ENCODE measurements at places on chromosomes 11 and 22.

DNA sequence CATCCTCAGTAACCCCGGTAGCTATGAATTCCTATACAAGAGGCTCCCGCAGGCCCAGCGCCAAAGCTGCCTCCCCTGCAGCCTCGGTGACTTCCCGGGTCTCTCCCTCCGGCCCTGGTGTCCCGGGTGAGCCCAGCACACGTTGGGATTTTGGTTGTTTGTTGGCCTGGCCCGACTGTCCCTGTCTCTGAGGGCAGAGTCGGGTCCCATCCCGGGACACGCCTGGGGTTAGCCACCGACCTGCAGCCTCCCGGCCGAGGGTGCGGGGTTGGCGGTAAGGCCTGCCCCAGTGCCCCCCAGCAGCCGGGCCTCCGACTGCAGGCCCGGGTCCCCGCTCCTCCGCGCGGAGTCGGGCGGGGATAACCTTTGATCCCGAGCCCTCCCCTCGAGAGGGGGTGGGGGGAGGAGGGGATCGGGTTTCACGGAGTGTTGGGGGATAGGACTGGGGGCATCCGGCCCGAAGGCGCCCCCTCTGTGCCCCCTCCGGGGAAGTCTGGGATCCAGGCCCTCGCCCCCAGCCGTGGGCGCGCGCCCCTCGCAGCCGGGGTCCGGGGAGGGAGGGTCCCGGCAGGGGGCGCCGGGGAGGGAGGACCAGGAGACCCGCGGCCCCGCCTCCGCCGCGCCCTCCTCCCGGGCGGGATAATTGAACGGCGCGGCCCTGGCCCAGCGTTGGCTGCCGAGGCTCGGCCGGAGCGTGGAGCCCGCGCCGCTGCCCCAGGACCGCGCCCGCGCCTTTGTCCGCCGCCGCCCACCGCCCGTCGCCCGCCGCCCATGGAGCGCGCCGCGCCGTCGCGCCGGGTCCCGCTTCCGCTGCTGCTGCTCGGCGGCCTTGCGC lies at the start of gene FBLN1:
FBLN1 (plus strand) TSS at position 669 of the 835 bp plus-strand sequence; CDS start at position 772, 103 bp downstream.
- DNase-seq = no peak

DNA sequence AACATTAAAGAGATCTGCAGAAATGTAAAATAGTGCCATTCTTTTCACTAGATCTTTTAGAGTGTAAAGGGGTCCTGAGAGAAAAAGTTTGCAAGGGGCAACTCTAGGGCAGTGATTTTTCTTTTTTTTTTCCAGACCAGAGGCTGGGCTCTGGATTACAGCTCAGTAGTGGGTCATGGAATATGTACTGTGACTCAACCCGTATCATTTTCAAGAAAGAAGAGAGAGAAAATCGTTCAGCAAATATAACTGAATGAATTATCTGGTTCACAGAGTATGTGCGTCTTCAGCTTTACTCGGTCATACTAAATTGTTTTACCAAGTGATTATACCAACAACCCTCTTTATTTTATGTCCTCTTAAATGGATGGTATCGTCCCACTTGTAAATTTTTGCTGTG lies 3.8 kb downstream of the CEP57 start:
- DNase-seq = no peak

DNA sequence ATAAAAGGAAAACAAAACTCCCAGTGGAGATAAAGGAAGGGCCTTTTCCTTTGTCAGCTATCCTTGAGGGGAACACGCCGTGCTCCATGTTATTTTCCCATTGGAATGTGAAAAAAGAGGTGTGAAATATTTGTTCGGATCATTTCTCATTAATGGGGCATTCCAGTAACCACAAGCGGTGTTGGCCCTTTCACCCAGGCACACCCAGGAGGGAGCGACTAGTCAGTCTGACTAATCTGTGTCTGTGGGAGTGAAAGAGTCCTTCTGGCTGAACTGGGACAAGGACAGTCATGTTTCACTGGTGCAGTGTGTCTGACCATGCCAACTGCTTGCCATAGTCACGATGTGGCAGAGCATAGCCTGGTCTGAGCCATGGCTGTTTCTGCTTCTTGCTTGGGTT lies 13.0 kb upstream of the MYEOV start:
- no peak for DNase-seq

- DNase-seq = no peak
These were observed 16.7 kb upstream of the PRSS23 start for GRCh38 chr11:86783661-86784060.

- DNase-seq = no peak
These were observed 27.2 kb upstream of the A4GALT start for GRCh38 chr22:42747701-42748513.

GRCh38 chr11:122159173-122159721 lies 43.2 kb upstream of the BLID start:
- DNase-seq = no peak

GRCh38 chr11:70861559-70861958 lies 390.8 kb downstream of the SHANK2 start:
- DNase-seq = no peak

GRCh38 chr11:28566339-28567089 lies 458.3 kb downstream of the METTL15 start:
- DNase-seq = peak; percentile 1

GRCh38 chr22:46087816-46088277 lies 62.5 kb upstream of the PPARA start:
- no peak for DNase-seq

DNA sequence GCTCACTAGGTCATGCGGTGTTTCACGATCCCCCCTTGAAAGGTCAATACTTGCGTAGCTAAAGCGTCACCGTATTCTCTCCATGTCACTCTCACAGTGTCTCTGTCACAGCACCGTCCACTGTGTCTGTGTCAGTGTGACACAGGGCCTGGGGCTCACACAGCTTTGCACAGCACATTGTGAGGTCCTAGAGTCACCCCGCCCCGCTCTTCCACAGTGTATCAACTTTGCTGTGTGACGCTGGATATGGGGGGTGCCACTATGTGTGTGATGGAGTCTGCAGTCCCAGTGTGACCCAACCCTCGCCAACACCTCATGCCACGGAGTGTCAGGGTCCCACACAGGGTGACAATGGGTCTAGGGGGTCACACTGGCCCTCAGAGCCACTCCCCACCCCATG lies 583 bp downstream of the P4HA3 start:
- no peak for DNase-seq

DNA sequence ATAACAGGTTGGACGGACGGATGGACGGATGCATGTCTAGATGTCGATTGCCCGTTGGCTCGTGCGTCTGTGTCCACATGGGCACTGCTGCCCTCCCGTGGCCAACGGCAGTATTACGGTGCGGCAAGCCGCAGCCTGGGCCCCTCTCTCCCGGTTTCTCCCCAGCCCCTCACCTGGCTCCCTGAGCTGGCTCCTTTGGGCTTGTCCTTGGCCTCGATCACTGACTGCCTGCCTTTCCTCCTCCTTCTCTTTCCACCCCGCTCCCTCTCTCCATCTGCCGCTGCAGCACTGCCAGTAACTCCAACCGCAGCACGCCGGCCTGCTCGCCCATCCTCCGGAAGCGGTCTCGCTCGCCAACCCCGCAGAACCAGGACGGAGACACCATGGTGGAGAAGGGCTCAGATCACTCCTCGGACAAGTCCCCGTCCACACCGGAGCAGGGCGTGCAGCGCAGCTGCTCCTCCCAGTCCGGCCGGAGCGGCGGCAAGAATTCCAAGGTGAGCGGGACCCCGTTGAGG lies 77.3 kb downstream of the SCN3B start:
- DNase-seq = peak; percentile 20

- no peak for DNase-seq
These were observed 233.6 kb downstream of the BUD13 start for GRCh38 chr11:116539211-116539610.

DNA sequence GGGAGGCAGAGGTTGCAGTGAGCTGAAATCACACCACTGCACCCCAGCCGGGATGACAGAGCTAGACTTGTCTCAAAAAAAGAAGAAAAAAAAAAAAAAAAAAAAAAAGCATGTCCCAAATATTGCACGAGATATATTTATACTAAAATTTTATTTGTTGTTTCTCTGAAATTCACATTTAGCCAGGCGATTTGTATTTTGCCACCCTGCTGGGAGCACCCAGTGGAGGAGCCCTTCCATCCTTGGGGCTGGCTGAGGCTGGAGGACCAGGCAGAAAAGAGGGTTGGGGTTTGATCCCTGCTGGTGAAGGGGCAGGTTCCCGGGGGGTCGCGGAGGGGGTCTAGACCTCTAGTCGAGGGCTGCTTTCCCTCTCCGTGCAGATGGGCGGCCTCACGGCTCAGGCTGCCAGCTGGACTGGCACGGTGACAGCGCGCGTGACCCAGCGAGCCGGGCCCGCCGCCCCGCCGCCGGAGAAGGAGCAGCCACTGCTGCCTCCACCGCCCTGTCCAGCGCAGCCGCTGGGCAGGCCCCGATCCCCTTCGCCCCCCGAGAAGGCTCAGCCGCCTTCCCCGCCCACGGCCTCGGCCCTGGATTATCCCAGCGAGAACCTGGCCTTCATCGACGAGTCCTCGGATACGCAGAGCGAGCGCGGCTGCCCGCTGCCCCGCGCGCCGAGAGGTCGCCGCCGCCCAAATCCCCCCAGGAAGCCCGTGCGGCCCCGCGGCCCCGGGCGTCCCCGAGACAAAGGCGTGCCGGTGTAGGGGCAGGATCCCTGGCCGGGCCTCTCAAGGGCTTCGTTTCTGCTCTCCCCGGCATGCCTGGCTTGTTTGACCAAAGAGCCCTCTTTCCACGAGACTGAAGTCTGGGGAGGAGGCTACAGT lies 952 bp upstream of the CATSPERZ start:
- DNase-seq = no peak

- no peak for DNase-seq
These were observed 13.7 kb downstream of the PHLDA2 start for GRCh38 chr11:2915473-2915872.

DNA sequence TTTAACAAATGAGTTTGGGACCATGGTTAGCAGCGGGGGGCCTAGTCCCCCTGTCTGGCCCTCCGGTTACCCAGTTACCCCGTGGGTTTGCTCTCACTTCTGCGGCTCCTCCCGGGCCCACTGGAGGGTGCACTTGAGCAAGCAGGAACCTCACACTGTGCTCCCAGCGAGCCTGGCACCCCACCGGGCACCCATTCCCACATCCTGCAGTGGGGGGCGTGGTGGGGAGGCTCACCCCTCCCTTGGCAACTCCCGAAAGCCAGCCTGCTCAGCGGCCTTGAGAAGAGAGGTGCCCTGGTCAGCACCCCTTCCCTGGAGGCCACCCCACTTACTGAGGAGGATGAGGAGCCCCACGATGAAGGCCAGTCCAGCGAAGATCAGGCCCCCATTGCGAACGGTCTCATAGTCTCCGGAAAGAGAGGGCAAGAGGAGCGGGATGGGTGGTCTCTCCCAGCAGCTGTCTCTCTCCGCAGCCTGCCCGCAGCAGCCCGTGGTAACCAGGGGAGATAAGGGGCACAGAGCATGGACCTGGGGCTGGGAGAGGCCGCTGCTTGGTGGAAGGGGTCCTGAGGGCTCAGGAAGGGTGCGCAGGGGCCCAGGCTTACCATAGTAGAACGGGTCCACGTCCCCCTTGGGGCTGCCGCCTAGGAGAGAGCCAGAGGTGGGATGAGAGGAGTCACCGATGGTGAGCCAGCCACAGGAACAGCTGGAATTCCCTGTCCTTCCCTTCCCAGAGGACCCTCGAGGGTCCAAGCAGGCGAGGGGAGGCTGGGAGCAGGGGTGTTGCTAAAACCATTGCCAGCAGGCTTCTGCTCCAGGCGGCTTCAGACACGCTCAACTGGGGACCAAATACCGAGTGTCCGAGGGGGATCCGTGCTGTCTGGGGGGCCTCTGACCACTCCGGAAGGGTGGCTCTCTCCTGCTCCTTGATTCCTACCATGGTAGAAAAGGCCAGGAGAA lies 2.2 kb downstream of the FXYD2 start:
- no peak for DNase-seq

DNA sequence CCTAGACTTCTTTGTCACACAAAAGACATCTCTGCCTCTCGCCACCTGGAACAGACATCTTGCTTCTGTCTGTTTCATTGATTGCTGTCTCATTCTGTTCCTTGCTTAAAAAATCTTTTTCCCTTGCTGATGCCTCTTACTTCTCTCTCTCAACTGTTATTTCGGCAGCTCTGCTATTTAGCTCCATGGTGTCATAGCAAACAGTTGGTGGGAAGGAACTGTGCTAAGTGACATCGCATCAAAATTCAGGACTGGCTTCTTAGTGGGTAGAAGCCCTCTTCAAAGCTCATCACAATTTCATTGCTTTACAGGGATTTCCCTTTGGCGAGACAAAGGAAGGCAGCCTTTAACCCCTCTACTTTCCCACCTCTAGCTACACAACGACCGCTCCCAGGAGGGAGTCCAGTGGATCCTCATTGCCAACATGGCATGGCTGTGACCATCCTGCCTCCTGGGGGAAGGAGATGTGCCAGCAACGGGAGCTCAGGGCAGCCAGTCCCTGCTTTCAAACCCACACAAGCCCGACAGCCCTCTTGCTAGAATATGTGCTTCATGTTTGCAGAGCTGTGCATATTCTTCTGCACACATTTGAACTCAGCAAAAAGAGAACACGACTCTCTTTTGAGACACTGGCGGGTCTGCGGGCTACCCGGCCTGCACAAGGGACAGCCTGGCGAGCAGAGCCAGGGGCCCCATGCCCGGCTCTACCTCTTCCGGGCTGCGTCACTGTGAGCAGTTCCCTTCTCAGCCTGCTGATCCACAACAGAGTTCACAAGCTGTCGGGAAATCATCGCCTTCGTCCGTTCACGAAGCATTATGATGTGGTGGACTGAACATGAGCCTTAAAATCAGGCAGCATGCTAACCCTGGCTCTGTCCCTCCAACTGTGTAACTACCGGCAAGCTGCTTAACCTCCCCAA lies 51.1 kb upstream of the JAM3 start:
- DNase-seq = no peak

DNA sequence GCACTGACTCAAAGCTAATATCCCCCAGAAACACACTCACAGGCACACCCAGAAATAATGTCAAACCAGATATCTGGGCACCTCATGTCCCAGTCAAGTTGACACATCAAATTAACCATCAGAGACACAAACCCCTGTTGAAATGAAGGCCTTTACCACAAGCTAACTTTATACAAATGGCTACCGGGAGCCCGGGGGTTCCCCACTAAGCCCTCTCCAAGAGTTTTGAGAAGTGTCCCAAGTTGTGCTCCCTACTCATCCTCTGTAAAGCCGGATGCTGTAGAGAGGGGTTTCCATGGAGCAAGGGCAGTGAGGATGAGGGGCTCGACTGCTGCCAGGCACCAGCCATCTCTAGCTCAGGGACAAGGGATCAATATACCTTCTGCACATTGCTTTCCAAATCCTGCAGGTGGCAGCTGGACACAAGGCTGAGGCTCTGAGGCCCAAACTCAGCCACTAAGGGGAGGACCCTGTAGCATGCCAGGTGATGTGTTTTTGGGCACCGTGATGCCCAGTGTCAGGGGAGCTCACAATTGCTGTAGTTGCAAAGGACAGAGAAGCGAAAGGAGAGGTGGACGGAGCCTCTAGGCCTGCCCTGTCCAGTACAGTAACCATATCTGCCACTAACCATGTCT lies 145.7 kb downstream of the TTC17 start:
- DNase-seq = no peak
